GM12878 (cell line): ENCODE measurements at places on chromosomes 16 and 17. TPM values are rescaled to one million over a fixed set of nuclear protein-coding genes. Genes with fewer than 3 reads are reported as not detected.

- no peaks in the 10 kb centered on the region for H3K36me3 ChIP-seq
- no peak overlapping the region for H3K4me3 ChIP-seq
- no peak for DNase-seq
- peaks cover 3% of the 10 kb centered on the region; the same call in 1 of the 2 replicates for H3K4me1 ChIP-seq
- no peak overlapping the region for H3K27ac ChIP-seq
Measured at GRCh38 chr16:30054451-30054850, 11.1 kb upstream of the ALDOA start.

- H3K4me3 ChIP-seq = no peak overlapping the region
- DNase-seq = no peak
- no peaks in the 10 kb centered on the region for H3K27me3 ChIP-seq
- no peaks in the 10 kb centered on the region for H3K36me3 ChIP-seq
Measured at GRCh38 chr17:43791589-43791988, 11.4 kb downstream of the CFAP97D1 start.

DNA sequence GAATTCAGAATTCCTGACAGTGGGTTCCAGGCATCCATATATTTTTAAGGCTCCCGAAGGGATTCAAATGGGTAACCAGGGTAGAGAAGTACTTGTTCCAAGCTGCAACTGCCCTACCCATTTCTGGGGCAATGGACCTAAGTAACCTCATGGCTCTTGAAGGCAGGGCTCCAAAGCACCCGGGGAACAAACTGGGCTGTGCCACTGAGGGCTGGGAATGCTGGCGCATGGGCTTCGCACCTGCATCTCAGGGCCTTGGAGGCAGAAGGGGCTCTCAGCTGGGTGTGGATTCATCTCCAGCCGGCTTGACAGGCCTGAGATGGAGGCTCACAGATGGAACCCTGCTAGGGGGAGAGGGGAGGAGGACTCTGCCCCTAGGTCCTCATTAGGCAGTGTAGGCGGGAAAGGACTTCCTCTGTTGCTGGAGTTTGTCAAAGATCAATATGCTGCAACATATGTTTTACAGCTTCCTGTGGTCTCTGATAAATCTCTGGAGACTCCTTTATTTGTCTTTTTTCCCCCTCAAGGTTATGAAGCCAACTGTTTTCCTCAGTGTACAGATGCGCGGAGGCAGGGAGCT is 232.3 kb upstream of the NLRP1 start:
- H3K4me3 ChIP-seq = no peak overlapping the region
- H3K4me1 ChIP-seq = no peaks in the 10 kb centered on the region
- no peak for DNase-seq
- no peaks in the 10 kb centered on the region for H3K36me3 ChIP-seq
- no peaks in the 10 kb centered on the region for H3K27me3 ChIP-seq

Gene SLFN14
- total RNA-seq = not detected in 2 replicates
